ENCODE measurements at places on chromosomes 2 and 18. TPM values are rescaled to one million over a fixed set of nuclear protein-coding genes. Genes with fewer than 3 reads are reported as not detected.

HADHA gene
- total RNA-seq = 140 TPM

QPCT gene
- 20.4 TPM for total RNA-seq

SERPINB3 gene
- total RNA-seq = not detected

COBLL1 gene
- 4.2 TPM for total RNA-seq

TMSB10 gene
- 9,237 TPM for total RNA-seq

RAMP1 gene
- total RNA-seq = not detected

EPHA4 gene
- 0.75 TPM for total RNA-seq

RAB27B gene
- 10.5 TPM for total RNA-seq

ATP6V1B1 gene
- total RNA-seq = 2.7 TPM

NR4A2 gene
- 3.0 TPM for total RNA-seq

USP37 gene
- 4.3 TPM for total RNA-seq

PDE11A gene
- 0.38 TPM for total RNA-seq

HOXD8 gene
- total RNA-seq = 5.6 TPM

ABCB11 gene
- not detected for total RNA-seq

TMEM150A gene
- total RNA-seq = 15.1 TPM

GAREM1 gene
- 4.3 TPM for total RNA-seq

SLC9A2 gene
- 2.8 TPM for total RNA-seq

HRH4 gene
- not detected for total RNA-seq

KCNIP3 gene
- 2.0 TPM for total RNA-seq

ST6GAL2 gene
- 16.1 TPM for total RNA-seq
